ENCODE measurements at places on chromosomes 16 and 17.

DNA sequence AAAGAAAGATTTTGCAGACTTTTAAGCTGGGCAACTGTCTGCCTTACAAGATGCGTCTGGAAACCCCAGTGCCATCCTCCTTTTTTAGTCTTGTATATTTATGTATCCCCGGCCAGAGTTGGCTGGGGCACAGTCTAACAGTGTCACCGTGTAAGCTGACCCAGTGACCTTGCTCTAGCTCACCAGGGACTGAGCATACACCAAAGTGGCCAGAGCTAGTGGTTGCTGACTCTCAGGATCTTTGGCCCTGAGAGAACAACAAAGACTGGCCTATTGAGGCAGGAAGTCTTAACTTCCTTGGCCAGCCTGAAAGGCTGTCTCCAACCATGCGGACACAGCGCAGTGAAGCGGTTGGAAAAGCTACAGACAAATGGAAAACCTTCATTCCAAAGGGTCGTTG lies 745.2 kb downstream of the WWOX start:
- DNase-seq: no peak

DNA sequence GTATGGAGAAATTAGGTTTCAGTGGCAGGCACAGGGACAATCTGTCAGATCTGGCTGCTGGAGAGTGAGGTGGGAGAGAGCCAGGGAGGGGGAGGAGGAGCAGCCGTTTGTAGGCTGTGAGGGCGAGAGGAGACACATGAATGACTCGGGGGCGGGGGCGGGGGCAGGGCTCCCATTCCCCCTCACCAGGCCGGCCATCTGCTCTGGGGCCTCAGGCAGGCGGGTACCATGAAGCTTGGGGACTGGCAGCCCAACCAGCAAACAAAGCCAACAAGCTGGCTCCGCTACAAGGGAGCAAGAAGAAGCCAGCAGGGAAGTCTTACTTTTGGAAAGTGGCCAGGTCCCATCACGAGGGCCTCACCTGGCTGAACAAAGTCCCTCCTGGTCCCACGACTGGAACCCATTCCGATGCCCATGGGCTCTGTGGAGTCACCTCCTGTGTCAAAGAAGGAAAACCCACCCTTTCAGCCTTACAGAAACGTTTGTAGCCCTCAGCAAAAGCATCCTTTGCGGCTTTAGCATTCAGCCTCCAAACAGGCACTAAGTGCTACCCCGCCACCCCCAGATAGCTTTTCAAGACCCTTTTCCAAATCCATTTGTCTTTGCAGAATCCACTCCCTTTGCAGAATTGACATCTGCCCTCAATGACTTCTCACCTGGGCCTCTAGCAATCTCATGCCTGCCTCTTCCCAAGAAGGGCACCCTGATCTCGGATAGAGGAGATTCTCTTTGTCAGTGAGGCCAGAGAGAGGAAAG lies 9.2 kb upstream of the SSTR2 start:
- DNase-seq: no peak

- DNase-seq: no peak
Measured at GRCh38 chr16:83949724-83950001, 3.4 kb upstream of the OSGIN1 start.

DNA sequence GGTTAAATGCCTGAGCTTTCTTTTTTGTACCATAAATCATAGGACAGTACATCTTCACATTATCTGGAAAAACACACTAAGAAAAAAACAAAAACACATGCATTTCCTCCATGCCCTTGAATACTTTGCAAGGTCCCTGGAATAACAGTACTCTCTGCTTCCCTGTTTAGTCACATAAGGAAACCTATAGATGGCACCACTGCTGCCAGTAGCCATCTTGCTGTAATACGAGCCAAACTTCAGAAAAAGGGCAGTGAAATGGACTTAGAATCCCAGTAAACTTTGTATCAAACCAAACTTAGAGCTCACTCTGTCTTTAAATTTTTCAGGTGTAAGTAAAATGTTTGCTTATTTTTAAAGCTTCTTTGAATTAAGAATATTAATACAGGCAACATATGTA lies 435.5 kb downstream of the KCNJ2 start:
- no peak for DNase-seq

All from AG20443 (cell line).